ENCODE measurements at places on chromosomes 12 and 14.

- no peak for DNase-seq
Observed at GRCh38 chr14:59900556-59900955, 19.4 kb upstream of the LRRC9 start.

- DNase-seq, result peak; percentile 39
Observed at GRCh38 chr12:32585680-32586079, 93.4 kb upstream of the DNM1L start.

- DNase-seq, result peak; percentile 18
Observed at GRCh38 chr12:110182281-110182680, 58.1 kb downstream of the IFT81 start.

GRCh38 chr12:6827437-6827911 lies 733 bp upstream of the P3H3 start:
- peak; percentile 63 for DNase-seq

DNA sequence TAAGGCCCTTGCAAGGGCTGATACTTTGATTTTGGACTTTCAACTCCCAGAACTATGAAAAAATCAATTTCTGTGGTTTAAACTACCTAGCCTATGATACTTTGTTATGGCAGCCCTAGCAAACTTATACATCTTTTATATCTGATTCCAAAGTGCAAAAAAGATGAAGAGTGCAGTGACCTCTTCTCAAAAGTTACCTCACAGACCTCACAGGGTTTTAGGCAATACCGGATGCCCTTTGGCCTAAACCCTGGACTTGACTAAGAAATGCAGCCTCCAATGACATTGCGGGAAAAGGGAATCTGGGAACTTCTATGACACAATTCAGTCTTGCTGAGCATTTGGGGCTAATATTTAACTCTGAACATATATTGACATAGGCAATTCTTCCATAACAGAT lies 63.3 kb downstream of the IGF1 start:
- no peak for DNase-seq

DNA sequence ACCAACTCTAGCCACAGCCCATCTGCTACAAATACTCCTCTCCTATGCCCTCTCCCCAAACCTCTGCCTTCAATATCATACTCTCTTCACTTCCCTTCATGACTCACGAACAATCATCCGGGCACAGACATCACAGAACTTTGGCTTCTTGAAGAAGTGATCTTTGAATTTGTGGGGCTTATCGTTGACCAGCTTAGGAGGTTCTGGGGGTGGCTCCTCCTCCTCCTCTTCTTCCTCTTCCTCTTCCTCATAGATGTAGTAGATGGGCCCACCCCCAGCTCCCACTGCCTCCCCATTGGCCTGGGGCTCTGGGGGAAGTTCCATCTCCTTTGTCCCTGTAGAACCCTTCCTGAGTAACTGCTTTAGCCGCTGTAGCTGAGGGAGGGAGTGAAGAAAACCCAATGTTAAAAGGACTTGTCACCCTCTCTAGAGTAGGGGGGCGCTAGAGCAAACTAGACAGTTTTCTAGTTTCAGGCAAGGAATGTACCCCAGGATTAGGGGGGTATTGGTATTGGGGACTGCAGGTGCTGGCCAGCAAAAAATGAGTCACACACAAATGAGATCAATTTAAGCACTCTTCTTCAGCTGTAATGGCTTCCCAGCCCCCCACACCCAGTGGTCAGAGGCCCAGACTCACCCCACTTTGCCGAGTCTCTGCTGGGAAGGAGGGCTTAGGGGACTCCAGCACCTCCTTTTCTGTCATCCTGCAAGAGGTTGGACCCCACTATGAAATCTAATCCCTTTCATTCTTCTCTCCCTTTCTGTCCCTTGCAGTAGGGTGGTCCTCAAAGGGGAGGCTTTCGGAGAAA lies 1.8 kb downstream of the STAC3 start:
- DNase-seq, result peak; percentile 94

- DNase-seq, result no peak
Observed at GRCh38 chr14:82055515-82056115, 522.0 kb upstream of the SEL1L start.

DNA sequence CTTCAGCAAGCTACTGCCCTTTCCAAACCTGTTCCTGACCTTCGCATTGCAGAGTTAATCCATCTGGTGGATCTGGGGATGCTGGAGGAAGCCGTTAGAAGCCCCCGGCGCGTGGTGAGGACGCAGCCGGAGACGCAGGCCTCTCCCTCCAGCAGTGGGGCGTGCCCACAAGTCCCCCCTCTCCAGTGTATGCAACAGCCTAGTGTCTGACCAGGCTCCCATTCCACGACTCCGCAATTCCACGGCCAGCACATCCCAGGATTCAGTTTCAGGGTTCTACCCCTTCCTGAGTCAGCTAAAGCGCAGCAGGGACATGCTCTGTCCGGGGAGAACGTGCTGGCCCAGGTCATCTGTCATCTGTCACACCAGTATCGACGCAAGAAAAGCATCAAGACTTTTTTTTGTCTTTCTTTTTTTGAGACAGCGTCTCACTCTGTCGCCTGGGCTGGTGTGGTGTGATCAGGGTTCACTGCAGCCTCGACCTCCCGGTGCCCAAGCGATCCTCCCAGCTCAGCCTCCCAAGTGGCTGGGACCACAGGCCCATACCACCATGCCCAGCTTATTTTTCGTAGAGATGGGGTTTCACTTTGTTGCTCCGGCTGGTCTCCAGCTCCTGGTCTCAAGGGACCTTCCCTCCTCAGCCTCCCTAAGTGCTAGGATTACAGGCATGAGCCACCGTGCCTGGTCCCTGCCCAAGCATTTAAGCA lies 8.0 kb upstream of the DYNC1H1 start:
- DNase-seq, result no peak

DNA sequence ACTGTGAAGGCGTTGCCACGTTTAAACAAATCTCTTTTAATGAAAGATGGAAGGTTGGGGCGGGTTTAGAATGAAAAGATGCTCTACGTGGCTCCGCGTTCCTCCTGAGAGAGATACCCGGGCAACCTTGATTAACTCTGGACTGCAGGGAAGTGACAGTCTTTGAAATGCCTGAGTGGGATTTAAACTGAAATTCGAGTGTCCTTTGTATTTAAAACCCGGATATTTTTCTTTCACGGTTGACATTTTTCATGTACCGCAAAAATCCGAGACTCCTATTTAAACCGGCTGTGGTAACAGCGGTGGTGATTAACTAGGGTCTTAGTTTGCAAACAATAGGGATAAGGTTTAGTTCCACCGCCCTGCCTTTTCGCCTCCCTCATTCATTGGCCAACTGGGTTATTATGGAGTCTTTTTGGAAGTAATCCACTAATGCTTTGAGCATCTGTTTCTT lies 707 bp downstream of the G2E3 start:
- peak; percentile 47 for DNase-seq

All from NB4 (cell line).